ENCODE measurements at places on chromosomes 13 and 19.

- no peak for DNase-seq
Observed at GRCh38 chr19:657611-658010, 5.4 kb downstream of the RNF126 start.

GRCh38 chr19:993831-994393 lies 6.3 kb upstream of the GRIN3B start:
- no peak for DNase-seq

DNA sequence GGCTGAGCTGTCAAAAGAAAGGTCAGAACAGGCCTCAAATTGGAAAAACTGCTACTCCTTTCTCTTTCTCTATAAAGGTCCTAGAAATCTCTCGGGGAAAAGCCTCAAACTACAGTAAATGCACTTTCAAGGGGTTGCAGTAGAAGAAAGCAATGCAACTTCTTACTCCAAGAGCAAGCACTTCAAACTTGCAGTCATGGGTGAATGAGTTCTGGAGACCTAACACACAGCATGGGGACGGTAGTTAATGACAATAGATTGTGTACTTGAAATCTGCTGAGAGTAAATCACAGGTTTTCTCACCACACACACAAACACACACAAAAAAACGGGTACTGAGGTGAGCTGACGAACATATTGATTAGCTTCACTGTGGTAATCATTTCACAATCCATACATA lies 11.8 kb downstream of the TUBGCP3 start:
- no peak for DNase-seq

DNA sequence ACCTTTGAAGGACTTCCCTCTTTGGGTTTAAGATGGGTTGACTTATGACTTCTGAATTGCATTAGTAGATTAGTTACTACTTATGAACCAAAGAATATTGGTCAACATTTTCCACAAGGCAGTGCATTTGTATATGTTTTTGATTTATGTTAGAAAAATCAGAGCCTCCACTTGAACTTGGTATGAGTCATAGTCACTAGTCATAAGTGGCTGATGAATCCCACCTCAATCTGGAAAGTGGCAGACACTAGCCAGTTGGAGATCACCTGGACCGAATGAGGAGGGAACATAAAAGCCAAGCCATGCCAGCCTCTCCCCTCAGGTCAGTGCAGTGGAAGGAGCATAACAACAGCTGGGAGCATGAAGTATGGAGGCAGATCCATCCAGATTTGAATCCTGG lies 39.3 kb upstream of the SPART start:
- DNase-seq = peak; percentile 15

DNA sequence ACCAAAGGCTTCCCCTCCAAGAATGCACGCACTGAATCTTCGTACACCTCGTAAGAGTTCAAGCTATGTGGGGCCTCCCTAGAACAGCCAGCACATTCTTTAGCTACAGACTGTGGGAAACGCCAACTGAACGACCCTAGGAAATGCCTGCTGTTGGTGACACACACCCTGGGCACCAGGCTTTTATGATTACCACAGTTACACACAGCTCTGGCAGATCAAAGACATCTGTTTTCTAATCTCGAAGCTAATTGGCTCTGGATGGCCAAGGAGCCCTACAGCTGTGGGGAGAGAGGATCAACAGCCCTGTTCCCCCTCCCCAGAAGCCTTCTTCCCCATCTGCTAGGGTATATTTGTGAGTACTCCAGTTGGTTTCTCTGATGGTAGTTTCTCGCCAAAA lies 123.0 kb downstream of the COL4A1 start:
- peak; percentile 11 for DNase-seq

GRCh38 chr19:57002710-57003109 lies 117.1 kb upstream of the USP29 start:
- DNase-seq = no peak

DNA sequence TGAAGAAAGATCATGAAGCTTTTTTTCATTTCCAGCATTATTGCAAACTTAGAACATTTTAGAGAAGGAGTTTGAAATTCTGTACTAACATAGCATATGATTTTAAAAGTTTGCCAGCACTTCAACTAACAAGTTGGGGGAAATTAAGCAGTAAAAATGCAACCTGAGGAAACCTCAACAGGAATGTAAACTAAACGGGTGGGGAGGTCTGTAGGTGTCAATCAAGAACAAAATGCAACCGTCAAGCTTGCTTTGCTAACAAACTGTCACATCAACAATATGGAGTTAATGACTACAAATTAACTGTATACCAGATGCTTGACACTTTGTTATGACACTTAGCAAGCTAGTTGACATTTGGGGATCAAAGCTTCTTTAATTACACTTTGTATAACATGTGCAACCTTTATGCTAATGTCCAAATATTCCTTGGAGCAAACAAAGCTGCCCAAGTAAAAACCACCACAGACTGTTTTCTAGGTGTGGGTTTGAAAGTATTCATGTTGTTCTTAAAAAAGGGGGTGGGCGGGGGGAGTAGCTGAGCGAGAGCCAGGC lies 52.1 kb downstream of the DACH1 start:
- no peak for DNase-seq

GRCh38 chr19:41294393-41294792 lies 15.6 kb upstream of the CCDC97 start:
- DNase-seq = no peak

- no peak for DNase-seq
Observed at GRCh38 chr19:18698321-18699167, 15.1 kb downstream of the CRTC1 start.

DNA sequence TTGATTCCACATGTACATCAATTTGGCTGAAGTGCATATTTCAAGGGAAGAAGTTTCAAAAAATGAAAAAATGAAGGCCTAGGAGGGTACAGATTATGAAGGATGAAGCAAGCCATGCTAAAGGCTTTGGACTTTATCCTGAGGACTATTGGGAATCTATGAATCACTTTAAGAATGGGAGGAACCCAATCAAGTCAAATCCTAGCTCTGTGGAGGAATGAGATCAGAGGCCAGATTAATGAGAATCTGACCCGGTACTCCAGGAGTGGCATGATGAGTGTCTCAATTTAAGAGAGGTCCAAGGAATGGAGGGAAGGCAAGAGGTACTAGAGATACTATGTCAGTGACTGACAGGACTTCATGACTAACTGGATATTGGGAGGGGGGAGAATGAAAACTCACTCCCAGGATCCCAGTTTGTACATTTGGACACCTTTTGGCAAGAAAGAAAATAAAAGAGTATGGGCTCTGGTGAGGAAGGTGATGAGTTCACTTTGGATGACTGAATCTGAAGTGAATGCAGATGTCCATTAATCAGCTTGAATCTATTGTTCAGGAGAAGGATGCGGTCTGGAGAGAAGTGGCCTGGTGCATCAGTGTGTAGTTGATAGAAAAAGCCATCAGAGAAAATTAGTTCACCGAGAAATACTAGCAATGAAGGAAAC lies 349.0 kb downstream of the EFNB2 start:
- DNase-seq = peak; percentile 9

- no peak for DNase-seq
Observed at GRCh38 chr13:27790523-27790922, 1.8 kb upstream of the GSX1 start.

- peak; percentile 75 for DNase-seq
Observed at GRCh38 chr19:12778017-12778904, 2.9 kb upstream of the HOOK2 start.

DNA sequence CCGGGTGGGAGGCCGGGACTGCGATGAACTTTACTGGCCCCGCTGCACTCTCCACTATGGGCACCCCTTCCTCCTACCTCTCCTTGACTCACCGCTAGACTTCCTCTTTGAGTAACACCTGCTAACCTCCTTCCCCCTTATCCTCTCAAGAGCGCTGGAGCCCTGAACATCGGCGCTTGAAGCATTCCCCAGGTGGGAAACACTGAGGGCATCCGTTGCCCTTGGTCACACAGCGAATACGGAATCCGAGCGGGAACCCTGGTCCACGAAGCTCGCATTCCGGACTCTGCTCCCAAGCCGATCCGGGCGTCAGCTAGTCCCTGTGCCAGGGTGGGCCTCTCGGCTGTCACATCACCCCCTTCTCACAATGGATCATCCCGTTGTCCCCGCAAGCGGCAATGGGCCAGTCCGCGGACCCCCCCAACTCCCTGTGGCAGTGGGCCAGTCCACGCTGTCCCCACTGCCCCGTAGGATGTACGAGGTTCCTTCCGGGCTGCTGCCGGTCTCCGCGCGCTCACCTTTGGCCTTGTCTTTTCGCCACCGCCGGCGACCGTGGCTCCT lies 4.2 kb downstream of the LIPE start:
- no peak for DNase-seq

DNA sequence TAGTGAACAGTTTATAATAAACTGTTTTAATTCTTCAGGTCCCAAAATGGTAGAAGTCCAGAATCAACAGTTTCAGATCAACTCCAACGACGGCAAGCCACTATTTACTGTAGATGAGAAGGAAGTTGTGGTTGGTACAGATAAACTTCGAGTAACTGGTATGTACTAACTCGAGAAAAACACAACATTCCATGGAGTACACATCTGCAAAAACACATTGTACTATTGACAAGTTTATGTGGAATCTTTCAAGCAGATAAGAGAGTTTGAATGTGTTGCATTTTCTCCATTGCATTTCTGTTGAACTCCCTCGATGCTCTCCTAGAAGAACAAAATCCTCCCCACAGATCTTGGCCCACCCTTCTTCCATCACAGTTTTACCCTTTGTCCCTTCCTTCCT lies 98.5 kb downstream of the SGCG start:
- DNase-seq = no peak

GRCh38 chr19:36139120-36139472 lies 770 bp upstream of the CAPNS1 start:
- no peak for DNase-seq

DNA sequence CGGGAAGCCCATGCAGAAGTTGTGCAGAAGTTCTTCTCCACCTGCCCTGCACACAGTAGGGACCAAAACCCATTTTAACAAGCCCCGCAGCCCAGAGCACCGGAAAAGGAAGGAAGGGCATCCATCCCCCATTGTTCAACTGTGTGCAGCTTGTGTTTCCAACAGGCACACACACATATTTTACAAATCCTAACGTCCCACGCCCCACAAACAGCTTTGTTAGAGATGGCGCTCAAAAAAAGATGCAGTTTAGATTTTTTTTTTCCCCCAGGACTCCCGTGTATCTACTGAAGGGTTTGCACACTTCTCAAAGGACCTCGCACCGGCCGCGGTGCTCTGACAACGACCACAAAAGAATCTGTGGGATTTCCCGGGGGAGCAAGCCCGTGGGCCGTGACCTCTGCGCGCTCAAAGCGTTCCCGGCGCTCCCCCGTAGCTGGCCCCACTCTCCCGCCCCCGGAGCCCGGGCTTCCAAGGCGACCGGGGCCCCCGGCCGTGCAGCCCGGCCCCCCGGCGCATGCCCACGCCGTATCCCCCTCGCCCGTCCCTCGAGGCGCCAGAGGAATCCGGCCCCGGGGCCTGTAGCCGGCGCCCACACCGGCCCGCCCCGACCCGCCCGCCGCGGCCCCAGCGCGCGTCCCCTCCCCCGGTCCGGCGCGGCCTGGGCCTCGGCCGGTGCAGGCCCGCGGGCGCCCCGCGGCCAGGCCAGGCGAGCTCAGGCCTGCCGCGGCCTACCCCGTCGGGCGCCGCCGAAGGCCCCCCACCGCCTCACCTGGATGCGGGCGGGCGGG lies 523 bp downstream of the ELAVL1 start:
- peak; percentile 21 for DNase-seq

GRCh38 chr13:110801044-110801443 lies 87.5 kb downstream of the ING1 start:
- DNase-seq = no peak

DNA sequence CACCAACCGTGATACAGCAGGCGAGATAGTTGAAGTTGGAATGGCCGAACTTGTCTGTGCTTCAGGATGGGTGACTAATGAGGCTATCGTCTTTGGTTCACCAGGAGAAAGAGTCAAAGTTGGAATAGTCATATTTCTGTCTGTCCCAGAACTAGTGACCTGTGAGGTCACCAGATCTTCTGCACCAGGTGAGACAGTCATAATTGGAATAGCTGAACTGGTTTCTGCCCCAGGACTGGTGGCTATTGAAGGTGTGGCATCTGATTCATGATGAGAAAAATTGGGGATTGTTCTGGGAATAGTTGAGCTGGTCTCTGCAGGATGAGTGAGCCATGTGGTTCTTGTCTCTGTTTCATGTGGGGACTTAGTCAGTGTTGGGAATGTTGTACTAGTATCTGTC lies 71.6 kb downstream of the MUC16 start:
- no peak for DNase-seq

DNA sequence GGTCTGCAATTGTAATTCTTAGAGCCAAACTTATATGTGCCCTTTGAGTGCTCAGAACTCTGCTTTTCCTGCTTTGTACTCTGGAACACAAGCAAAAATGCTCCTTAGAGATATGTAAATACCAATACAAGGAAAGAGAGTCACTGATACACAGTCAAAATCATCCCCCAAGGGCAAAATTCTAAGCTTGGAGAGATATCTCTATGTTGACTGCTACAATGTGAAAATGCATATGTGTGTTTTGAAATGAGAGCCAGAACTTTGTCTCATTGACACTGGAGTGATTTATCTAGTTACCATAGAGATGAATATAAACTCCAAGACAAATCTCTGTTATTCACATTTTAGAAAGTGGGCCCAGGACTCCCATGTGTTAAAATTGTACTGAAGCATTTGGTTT lies 494.8 kb upstream of the SLITRK1 start:
- no peak for DNase-seq

GRCh38 chr19:35095667-35096368 lies 19.8 kb upstream of the FXYD3 start:
- no peak for DNase-seq

DNA sequence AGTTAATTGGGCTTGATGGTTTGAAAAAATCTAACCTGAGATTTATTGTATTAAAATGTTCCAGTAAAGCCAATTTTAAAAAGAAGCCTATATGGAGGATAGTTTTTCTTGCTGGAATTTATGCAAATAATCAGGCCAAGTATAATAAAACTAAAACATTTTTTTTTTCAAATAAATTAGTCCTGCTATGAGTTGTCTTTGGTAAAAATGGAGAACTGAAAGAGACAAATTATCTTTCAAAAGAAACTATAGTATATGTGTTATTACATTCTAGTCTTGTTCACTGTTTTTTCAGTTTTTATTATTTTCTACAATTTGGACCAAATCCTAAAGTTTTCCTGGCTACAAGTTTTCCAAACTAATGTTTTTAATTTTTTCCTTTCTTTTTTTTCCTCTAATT lies 468.9 kb downstream of the UQCRFS1 start:
- DNase-seq = no peak

GRCh38 chr19:53519446-53519845 lies 18.5 kb upstream of the ZNF331 start:
- no peak for DNase-seq

- DNase-seq = peak; percentile 7
Observed at GRCh38 chr19:46674416-46675178, 13.6 kb upstream of the DACT3 start.

GRCh38 chr19:16822648-16823047 lies 6.5 kb upstream of the SIN3B start:
- no peak for DNase-seq

- DNase-seq = no peak
Observed at GRCh38 chr19:18486746-18487145, 35.1 kb downstream of the ELL start.

GRCh38 chr19:27794494-27795042 lies 1418.4 kb downstream of the UQCRFS1 start:
- peak; percentile 47 for DNase-seq

GRCh38 chr19:51311351-51312257 lies at the start of gene IGLON5:
IGLON5 (plus strand) TSS chr19:51311644; CDS start chr19:51311848, 204 bp downstream.
- DNase-seq = no peak

Data from IMR-90 (cell line).